NCI-H1694 treated with DMSO at 0.1 percent for 48 hours (cell line): ENCODE measurements at places on chromosomes 7 and 10.
A peak's percentile ranks its signal among the peaks of the same experiment; 100 is the strongest.

GRCh38 chr7:6252748-6253147, 19.7 kb downstream of the CYTH3 start:
- no peak for DNase-seq

DNA sequence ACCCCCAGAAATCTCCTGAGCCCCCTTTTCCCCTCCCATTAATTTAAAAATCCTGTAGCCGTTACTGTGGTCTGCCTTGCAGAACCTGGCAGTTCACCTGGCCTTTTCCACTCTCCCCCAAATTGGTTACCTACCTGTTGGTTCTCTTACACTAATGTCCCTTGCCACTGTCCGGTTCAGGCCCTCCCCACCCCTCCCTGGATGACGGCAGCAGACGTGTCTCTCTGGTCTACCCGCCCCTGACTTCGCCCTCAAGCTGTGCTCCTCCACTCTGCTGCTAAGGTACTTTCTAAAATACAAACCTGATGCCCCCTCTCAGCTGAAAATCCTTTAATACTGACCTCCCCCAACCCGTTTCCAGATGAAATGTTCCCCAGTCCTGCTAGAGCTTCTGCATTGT, 15.6 kb upstream of the SH3PXD2A start:
- no peak for DNase-seq

DNA sequence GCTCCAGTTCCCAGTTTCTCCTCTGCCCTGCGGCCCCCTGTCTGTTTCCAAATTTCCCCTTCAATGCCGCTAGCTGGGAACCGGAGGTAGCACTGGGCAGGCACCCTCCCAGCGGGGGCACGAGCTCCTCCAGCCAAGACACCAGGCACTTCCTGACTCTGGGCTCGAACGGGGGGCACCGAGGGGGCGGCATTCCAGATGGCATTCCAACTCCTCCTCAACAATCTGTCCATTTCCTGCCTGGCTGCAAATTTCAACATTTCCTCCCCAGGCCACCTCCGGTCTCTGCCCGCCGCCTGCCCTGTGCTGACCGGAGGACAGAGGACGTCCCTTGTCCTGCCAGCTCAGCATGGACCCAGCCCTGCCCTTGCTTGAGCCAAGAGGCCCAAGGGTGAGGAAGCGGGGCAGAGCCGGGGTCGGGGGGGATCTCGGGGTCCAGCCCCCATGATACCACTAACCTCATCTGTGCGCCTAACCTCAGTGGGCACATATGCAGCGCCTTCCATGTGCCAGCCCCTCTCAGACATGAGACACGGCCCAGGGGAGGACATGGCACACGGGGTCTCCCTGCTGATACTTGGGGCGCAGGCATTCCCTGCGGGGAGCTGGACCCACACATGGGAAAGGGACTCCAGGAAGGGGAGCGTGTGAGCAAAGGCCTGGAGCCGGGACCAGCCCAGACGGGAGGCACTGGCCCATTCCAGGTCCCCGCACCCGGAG, 58.0 kb downstream of the PDGFA start:
- DNase-seq, result no peak

- no peak for DNase-seq
Measured at GRCh38 chr10:90775351-90776028, 82.3 kb downstream of the HTR7 start.

DNA sequence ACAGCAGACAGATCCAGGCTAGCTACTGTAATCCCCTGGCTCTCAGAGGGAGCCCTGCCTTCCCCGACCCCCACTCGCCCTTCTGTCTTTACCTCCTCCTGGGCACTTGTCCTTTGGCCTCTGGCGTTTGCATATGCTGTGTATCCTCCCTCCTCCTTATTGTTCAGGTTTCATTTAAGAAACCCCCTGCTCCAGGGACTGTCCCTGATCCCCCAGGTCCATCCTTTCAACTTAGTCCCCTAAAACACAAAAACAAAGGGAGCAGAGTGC, 25.7 kb downstream of the GRID1 start:
- no peak for DNase-seq

GRCh38 chr7:24251568-24251967, 32.4 kb upstream of the NPY start:
- no peak for DNase-seq

GRCh38 chr10:79202188-79203013, 133.6 kb downstream of the ZMIZ1 start:
- DNase-seq, result peak; percentile 38

GRCh38 chr10:132566892-132567291, 29.3 kb downstream of the INPP5A start:
- no peak for DNase-seq

- DNase-seq, result no peak
Measured at GRCh38 chr10:118596426-118597124, 1.1 kb upstream of the PRLHR start.

- no peak for DNase-seq
Measured at GRCh38 chr10:112695539-112695938, 248.5 kb downstream of the VTI1A start.

GRCh38 chr10:46546591-46547540, 9.6 kb downstream of the GPRIN2 start:
- DNase-seq, result no peak

DNA sequence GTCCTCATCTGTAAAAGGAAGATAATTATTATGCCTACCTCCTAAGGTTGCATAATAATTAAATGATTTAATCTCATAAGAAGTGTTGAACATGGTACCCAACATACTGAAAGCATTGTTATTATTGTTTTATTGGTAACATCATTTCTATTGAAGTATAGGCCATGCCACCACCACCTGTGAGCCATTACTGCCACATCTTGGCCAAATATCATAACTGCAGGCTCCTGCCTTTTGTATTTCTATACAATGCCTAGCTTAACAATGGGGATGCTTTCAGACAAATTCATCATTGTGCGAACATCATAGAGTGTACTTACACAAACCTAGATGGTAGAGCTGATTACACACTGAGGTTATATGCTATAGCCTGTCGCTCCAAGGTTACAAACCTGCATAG, 61.1 kb upstream of the NPSR1 start:
- DNase-seq, result peak; percentile 20

- no peak for DNase-seq
Measured at GRCh38 chr7:155009570-155010157, 6.7 kb upstream of the PAXIP1 start.

DNA sequence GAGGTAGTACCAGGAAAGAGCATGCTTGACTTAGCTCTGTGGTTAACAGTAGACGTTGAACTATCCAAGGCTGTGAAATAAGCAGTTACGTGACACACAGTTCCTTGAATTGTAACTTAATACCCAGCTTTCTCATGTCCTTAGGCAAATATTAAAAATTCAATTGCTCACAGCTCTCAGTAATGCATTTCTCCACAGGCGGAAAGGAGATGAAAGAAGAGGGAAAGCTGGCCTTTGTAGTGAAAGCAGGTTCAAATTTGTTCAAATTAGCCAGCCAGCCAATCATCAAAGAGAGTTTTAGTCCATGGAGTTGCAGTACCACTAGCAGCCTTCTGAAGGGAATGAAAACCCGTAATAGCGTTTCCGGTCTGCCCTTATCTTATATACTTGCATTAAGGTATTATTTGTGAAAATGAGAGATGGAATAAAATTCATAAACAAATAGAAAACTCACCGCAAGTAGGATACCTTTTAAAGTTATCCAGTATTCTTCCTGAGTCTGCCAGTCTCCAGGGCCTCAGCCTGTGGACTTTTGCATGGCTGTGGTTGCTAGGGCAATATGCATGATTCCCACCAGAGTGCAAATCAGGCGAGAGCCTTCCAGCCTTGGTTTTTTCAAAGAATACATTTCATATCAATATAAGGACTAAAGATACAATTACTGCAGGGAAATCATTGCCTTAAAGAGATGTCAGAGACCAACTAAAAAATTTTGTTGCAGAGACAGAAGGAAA, 795.5 kb downstream of the TNS3 start:
- DNase-seq, result no peak

DNA sequence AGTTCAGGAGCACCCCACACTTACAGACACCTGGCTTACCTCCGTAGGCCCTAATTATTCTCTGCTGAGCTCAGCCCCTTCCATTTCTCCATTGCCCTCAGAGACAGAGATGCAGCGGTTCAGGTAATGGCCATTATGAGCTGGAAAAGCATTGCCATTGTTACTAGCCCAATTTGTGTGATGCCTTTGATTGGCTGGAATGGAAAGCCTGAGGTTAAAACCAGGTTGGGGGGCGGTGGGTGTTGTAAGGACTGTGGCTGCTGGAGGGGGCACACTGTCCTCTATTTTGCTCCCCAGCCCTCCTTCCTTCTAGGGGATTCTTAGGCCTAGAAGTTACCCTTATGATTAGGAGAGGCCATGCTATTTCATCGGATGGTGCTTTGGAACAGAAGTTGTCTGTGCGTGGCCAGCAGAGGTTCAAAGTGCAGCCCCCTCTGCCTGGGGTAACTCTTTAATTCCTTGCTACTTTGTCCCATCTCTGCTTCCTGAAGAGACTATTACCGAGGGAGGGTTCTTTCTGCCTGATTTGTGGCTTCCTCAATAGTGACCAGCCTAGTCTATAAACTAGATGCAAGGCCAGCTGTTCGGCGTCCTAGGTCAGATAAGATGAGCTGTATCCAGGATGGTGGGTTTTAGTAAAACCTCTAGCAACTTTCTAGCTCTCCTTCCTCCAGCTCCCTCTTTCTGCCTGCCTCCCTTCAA, 14.2 kb upstream of the ACSL5 start:
- no peak for DNase-seq

GRCh38 chr7:30503274-30504212, 1.1 kb downstream of the GGCT start:
- no peak for DNase-seq

- no peak for DNase-seq
Measured at GRCh38 chr7:103097041-103097440, 22.1 kb downstream of the ARMC10 start.

- DNase-seq, result no peak
Measured at GRCh38 chr10:44030132-44030531, 354.8 kb downstream of the CXCL12 start.

DNA sequence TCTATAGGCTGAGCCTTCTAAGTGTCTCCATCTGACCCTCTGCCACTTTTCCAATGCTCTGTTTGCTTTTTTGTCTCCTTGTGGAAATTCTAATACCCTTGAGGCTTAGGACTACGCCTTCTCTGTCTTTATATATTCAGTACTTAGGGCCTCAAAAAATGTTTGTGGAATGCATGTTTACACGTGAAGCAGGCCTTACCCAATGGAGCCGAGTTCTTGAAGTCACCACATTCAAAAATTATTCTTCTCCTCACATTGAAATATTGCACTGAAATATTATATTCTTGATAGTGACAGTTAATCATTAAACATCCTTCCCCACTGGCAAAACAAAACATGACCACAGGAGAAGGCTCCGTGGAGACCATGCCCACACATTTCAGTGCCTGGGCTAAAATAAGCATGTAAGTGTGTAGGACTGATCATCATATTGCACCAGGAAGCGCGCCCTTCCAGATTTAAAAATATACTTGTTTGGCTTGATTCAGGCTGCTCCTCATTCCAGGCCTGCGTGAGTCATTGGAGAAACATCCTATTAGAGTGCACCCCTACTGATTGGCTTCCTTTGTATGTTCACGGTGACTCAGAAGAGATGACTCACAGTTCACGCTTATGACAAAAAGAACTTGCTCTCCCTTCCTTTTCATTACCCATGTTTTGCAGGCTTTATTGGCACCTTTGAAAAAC, 307.4 kb upstream of the AOAH start:
- DNase-seq, result no peak

- DNase-seq, result no peak
Measured at GRCh38 chr7:6254866-6255265, 17.6 kb downstream of the CYTH3 start.

DNA sequence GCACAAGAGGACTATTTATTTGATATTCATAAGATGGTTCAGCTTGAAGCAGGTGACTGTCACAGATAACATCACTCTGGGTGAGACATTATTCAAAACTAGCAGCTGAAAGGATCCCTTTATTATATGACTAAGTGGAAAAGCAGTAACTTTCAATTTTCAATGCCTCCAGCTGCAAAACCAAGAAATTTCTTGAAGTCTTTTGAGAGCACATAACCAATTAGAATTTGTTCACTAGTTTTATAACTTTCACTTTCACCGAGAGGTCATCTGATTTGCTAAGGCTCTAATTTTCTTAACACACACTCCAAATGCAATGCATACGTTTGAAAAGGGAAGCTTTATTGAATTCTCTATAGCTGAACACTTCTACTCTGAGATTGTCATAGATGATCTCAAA, 88.6 kb upstream of the KLF14 start:
- DNase-seq, result no peak

DNA sequence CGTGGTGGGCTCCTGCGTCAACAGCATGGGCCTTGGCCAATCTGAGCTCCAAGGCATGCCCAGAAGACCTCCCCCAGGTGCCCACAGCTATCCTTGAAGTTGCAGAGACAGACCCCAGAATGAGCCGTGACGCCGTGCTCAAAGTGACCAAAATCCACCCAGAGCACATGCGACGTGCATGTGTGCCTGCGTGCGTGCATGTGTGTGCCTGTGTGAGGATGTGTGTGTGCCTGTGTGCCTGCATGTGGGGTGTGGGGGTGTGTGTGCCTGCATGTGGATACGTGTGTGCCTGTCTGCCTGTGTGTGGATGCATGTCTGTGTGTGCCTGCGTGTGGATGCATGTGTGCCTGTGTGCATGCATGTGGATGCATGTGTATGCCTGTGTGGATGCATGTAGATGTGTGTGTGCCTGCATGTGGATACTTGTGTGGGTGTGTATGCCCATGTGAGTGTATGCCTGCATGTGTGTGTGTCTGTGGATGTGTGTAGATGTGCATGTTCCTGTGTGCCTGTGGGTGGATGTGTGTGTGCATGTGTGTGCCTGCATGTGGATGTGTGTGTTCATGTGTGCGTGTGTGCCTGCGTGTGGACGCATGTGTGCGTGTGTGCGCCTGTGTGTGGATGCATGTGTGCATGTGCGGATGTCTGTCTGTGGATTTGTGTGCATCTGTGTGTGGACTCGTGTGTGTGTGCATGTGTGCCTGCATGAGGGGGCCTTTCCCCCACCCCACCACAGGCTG, 42.6 kb downstream of the PWWP2B start:
- no peak for DNase-seq

DNA sequence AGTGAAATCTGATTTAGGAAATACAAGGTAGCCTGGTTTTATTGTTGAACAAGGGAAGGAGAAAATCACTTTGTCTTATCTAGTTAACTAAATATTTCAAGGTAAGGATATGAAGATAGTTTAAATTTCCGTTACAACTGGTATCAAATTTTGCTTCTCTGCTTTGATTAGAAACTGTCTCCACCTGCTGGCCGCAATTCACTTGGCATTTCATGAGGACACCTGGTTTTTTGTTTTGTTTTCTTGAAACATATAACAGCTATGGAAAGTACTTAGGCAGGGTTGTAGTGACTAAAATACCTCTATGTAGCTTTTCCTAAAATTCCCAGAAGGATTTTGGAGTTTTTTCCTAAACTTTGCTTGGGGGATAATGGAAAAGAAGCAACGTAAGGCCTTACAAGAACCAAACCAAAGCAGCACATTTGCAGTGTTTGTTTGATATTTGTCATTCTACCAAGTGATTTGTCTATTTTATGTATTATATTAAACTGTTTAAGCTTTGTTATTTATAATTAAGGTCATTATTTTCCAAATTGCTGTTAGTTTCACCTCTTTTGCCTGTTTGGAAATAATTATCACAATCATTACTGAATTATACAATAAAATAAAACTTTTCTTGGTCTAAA, 73.6 kb downstream of the AHCYL2 start:
- DNase-seq, result peak; percentile 43

GRCh38 chr10:4370376-4370775, 455.6 kb upstream of the AKR1E2 start:
- no peak for DNase-seq
